ENCODE measurements at places on chromosomes 3 and 15.

DNA sequence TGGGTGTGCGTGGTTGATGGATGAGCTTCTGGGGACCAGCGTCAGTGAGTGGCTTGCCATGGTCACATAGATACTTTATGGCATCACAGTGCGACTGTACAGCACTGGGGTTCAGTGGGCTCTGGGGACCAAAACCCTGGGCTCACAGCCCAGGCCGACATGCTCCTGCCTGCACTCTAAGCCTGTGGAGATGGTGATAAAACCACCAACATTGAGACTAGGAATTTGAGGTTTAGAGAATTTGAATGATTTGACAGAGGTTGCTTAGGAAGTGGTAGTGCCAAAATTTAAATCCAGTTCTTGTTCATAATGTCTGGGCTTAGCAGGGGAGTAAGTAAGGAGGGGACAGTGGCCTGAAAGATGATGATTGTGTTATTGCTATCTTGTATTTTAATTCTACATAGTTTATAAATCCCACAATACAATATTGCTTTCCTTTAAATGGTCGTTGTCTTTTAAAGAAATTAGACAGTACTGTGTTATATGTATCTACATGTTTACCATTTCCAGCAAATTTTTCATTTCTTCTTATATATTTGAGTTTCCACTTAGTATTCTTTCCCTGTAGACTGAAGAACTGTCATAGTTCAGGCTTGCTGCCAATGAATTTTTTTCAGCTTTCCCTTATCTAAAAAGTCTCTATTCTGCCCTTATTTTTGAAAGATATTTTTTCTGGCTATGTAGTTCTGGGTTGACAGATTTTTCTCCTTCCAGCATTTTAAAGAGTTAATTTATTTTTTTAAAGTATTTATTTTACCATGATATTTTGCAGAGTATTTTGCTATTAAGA, 235.4 kb upstream of the RGMA start:
- no peak for DNase-seq

DNA sequence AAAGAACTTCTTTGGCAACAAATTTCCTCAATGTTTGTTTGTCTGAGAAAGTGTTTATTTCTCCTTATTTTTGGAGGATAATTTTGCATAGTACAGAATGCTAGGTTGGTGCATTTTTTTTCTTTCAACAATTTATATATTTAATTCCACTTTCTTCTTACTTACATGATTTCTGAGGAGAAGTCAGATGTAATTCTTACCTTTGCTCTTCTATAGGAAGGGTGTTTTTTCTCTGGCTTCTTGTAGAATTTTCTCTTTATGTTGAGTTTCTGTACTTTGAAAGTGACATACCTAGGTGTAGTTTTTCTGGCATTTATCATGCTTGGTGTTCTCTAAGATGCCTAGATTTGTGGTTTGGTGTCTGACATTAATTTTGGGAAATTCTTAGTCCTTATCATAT, 34.8 kb upstream of the PCOLCE2 start:
- no peak for DNase-seq

- DNase-seq, result no peak
Observed at GRCh38 chr15:48592933-48593332, 52.6 kb downstream of the FBN1 start.

GRCh38 chr3:114697401-114697800, 403.6 kb downstream of the TIGIT start:
- DNase-seq, result no peak

DNA sequence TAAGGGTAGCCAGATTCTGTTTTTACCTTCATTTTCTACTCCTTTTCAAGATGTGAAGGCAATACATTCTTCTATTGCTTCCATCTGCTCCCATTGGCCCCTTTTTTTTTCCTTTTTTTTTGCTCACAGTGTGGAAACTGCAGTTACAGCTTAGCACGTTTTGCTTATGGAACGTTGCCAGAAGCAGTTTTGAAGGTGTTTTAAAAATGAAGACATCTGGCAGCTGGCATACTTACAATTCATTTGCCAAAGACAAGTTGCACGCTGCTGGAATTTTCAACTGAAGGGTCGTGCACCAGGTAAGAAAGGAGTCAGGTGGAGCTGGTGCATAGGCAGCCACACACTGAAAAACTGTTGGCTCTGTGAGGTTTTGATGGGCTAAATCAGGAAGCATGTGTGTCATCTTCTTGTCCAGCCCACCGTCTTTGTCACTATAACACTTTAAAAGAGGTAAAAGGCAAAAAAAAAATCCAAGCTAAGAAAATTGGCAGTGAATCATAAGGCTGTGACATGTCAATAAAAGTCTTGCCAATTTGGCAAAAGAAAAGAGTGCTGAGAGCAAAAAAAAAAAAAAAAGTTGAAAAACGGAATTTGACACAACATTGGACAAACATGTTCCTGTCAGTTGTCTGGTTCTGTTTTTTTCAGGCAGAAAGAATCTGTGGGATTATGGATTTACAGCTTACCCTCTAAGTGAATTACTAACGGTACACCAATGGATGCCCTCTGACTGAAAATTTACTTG, 225.4 kb upstream of the SOX2 start:
- DNase-seq, result no peak

GRCh38 chr15:33490703-33491102, 179.9 kb downstream of the RYR3 start:
- no peak for DNase-seq

DNA sequence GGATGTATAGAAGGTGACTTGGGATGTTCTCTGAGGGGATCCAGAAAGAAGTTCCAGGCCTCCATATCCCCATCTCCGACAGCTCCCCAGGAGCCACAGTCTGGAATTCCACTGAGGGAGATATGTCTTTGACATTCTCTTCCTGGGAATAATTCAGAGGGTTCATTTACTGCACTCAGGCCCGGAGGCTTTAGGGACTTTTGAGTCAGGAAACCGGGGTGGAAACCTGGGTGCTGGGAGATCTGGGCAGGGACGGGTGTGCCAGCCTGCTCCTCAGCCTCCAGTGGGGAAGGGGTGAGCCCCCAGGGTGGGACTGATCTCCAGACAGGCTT, 147.7 kb downstream of the SMAD6 start:
- DNase-seq, result no peak

DNA sequence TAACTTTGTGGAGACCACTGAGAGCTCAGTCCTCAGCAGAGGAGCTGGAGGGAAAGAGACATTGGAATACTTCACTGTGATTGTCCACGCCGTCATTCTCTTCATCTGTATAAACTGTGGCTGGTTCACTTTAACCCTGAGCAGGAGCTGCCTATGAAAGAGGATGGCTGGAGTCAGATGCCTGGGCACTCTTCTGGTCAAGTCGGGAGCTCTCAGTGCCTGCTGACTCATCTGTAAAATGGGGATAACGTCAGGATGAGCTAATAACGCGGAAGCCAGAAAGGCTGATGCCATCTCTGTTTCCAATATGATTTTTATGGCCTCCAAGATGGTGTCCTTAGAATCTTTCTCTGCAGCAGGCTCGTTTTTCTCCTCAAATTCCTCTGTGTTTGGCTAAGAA, 51.6 kb upstream of the MRPS22 start:
- no peak for DNase-seq

- no peak for DNase-seq
Observed at GRCh38 chr15:77031376-77032050, 36.6 kb downstream of the PSTPIP1 start.

DNA sequence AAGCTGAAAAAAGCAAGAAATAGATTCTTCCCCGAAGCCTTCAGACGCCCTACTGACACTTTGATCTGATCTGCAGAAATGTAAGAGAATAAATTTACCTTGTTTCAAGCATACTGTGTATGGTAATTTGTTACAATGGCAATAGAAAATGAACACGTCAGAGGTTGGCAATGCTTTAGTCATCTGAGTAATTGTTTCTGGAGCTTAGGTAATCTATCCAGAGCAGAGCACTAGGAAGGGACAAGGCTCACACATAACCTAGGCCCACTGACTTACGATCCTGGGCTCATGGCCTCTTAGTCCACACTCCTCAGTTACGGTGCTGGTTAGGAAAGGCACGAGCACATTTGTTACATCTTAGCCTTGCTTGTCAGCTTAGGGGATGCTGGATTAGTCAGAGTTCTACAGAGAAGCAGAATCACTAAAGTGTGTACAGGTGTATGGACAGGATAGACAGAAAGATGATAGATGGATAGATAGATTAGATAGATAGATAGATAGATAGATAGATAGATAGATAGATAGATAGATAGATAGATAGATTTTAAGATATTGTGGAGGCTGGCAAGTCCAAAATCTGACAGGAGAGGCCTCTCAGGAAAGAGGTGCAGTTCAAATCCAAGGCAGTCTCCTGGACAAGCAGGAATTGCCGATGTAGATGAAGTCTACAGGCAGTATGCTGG, 46.8 kb upstream of the TBC1D23 start:
- no peak for DNase-seq

GRCh38 chr15:101547737-101548136, 58.2 kb upstream of the PCSK6 start:
- no peak for DNase-seq

DNA sequence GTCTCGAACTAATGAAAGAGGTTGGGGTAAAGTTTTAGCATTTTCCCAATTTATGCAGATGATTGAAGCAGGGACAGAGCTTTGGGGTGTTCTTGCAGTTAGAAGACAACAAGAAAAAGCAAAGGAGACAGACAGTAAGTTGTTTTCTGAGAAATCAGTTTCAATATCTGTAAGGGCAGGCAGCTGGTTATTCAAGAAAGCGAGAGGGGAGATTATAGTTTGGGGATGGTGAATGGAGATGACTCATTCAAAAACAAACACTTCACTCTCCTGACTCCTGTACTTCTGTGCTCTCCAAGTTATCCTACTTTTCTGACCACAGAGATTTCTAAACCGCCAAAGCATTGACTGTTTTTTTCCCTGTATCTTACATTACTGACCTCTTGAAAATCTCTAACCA, 352.0 kb downstream of the GAP43 start:
- no peak for DNase-seq

DNA sequence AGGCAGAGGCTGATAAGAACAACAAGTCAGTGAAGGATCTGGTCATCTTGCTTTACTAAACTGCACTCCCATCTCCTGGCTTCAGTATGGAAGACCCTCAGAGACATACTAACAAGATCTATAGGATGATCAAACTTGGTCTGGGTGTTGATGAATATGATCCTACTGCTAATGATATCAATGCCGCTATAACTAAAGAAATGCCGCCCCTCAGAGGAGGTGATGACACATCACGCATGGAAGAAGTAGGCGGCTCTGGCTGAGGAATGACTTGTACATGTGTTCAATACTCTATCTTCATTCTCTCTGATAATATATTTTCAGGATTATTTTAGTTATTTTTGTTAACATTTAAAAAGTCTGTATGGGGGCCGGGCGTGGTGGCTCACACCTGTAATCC, 17.5 kb upstream of the EIF2B5 start:
- no peak for DNase-seq

GRCh38 chr3:107637416-107638183, 114.8 kb downstream of the BBX start:
- DNase-seq, result no peak

- no peak for DNase-seq
Observed at GRCh38 chr15:59217876-59218498, 11.3 kb downstream of the LDHAL6B start.

- DNase-seq, result no peak
Observed at GRCh38 chr3:126959921-126960603, 22.9 kb upstream of the PLXNA1 start.

- DNase-seq, result no peak
Observed at GRCh38 chr3:39028546-39028945, 23.2 kb downstream of the SCN11A start.

GRCh38 chr15:39285663-39286062, 295.2 kb upstream of the THBS1 start:
- no peak for DNase-seq

GRCh38 chr3:33186524-33187367, 31.9 kb downstream of the SUSD5 start:
- no peak for DNase-seq

GRCh38 chr15:66114863-66115425, 138.6 kb downstream of the MEGF11 start:
- no peak for DNase-seq

- DNase-seq, result no peak
Observed at GRCh38 chr3:12487336-12487735, 3.1 kb downstream of the TSEN2 start.

DNA sequence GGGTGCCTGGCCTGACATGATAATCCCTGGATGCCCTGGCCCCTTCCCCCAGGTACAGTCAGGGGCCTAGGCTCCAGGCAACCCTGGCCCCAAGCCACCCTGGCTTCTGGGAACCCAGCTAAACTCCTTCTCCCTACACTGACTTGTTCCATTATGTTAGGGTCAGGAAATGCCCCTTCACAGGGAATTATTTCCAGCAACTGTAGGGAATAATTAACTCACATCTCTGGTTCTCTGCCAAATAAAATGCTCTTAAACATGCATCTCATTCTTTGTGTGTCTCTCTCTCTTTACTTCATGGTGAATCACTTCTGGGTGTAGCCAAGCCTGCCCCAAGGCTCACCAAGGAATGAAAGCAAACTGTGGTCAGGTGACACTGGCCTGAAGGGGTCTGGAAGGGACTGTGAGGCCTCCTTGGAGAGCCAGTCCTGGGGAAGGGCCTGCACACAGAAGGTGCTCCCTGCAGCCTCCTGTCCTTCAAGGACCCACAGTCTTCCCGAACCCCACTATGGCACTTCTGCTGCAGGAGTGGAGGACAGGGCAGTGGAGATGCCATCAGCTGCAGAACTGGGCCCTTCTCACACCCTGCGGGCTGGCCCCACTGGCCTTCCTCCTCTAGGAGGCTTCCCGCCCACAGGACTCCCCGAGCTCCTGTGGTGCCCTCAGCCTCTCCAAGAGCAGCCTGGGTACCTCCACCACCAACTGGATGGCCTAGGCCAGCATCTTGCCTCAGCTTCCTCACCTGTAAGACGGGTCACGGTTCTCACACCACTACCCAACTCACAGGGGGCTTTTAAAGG, 17.6 kb downstream of the TKT start:
- no peak for DNase-seq

DNA sequence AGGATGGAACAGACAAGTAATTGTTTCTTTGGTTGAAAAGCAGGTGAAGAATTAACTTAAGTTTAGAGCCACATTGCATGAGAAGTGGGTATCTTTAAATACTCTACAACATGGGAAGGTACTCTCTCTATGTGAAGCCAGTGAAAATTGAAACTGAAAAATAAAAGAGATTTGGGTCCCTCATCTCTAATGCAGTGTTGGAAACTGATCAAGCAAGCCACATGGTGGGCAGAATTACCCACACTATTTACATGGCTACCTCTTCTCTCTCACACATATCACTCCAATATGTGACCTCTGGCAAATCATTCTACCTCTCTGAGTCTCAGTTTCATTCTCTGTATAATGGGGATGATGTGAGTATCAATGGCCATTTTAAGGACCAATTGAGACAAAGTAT, 339.0 kb downstream of the IL5RA start:
- no peak for DNase-seq

GRCh38 chr3:162395496-162395895, 898.9 kb downstream of the OTOL1 start:
- no peak for DNase-seq

- DNase-seq, result no peak
Observed at GRCh38 chr15:57600197-57600596, 8.5 kb downstream of the MYZAP start.

- no peak for DNase-seq
Observed at GRCh38 chr3:53506110-53506762, 11.8 kb downstream of the CACNA1D start.

Data from cerebellar nuclear complex (tissue), 1 donor.